GM23338 (cell line): ENCODE measurements at places on chromosomes 1 and 21. TPM values are rescaled to one million over a fixed set of nuclear protein-coding genes. Genes with fewer than 3 reads are reported as not detected.
A peak's percentile ranks its signal among the peaks of the same experiment; 100 is the strongest.

DNA sequence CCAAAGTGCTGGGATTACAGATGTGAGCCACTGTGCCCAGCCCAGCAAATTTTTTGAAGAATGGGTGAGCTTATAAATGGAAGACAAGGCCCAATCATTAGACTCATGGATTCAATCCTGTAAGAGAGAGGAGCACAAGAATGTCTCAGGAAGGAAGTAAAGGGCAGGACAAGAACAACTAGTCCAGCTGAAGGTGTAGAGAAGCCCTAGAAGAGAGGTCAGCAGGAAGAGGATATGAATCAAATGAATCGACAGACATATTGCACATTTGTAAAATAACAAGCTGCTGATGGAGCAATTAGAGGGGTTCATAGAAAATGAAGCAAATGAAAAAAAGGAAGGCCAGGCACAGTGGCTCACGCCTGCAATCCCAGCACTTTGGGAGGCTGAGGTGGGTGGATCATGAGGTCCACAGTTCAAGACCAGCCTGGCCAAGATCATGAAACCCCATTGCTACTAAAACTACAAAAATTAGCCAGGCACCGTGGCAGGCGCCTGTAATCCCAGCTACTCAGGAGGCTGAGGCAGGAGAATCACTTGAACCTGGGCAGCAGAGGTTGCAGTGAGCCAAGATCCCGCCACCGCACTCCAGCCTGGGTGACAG is 74.9 kb downstream of the MIS18A start:
- no peak for DNase-seq
- no peaks in the 10 kb centered on the region for H3K4me1 ChIP-seq
- no peak overlapping the region for H3K27ac ChIP-seq
- H3K27me3 ChIP-seq: no peaks in the 10 kb centered on the region

DNA sequence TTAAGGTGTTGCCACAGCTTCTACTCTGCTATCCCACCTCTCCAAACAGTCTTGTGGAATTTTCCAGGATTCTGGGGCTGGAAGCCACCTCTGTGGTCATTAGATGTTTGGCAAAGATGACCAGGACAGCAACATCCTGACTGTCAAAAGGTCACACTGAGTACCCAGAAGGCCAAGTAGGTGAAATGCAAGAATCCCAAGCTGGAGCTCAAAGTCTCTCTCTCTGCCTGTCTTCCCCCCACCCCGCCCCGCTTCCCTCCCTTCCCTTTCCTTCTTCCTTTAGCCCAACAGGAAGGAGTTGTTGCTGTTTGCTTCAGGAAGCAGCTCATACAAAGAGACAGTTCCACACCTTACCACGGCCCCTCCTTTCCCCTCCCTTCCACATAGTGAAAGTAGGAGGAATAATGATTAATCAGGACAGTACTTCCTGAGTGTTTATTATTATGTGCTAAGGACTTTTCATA is 75.6 kb upstream of the SLC2A1 start:
- no peak overlapping the region for H3K27ac ChIP-seq
- no peaks in the 10 kb centered on the region for H3K36me3 ChIP-seq
- no peaks in the 10 kb centered on the region for H3K27me3 ChIP-seq

- no peak for DNase-seq
- H3K4me1 ChIP-seq: peaks cover 20% of the 10 kb centered on the region
- H3K36me3 ChIP-seq: peaks cover 3% of the 10 kb centered on the region; the same call in 1 of the 2 replicates
- H3K27me3 ChIP-seq: peaks cover 6% of the 10 kb centered on the region; the same call in 1 of the 2 replicates
- no peak overlapping the region for H3K4me3 ChIP-seq
Observed at GRCh38 chr1:26237230-26237966, 3.4 kb downstream of the CEP85 start.

DNA sequence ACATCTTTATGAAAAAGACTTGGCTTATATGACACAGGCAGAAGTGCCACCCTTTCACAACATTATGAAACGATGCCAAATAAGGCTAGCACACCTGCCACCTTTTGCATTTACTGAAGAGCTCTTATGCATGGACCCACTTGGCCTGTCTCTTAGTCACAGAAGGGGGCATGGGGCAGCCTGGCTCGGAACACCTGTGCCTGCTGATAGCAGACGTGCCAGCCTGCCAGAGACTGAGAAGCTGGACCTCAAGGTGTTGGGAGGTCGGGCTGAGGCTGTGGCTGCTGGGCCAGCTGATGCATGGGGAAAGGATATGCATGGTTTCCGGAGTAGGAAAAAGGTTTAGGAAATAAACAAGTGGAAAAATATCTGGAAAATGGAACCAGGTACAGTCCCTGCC is 21.5 kb downstream of the RCAN1 start:
- H3K27me3 ChIP-seq: no peaks in the 10 kb centered on the region
- no peaks in the 10 kb centered on the region for H3K36me3 ChIP-seq
- H3K4me3 ChIP-seq: no peak overlapping the region
- no peak for DNase-seq
- peaks cover 3% of the 10 kb centered on the region; the same call in 1 of the 2 replicates for H3K4me1 ChIP-seq

GRCh38 chr1:218779341-218780100 is 394.2 kb upstream of the LYPLAL1 start:
- H3K27me3 ChIP-seq: no peaks in the 10 kb centered on the region
- H3K36me3 ChIP-seq: no peaks in the 10 kb centered on the region
- H3K4me1 ChIP-seq: peaks cover 8% of the 10 kb centered on the region
- no peak overlapping the region for H3K4me3 ChIP-seq

GRCh38 chr1:42992054-42992571 is 33.4 kb upstream of the SLC2A1 start:
- H3K27me3 ChIP-seq: no peaks in the 10 kb centered on the region
- no peak overlapping the region for H3K4me3 ChIP-seq
- H3K4me1 ChIP-seq: peaks cover 8% of the 10 kb centered on the region; the same call in 1 of the 2 replicates
- DNase-seq: no peak
- H3K36me3 ChIP-seq: no peaks in the 10 kb centered on the region

GRCh38 chr1:89918127-89918793 is 76.7 kb upstream of the ZNF326 start:
- H3K4me1 ChIP-seq: peaks cover 38% of the 10 kb centered on the region
- DNase-seq: no peak
- H3K27me3 ChIP-seq: no peaks in the 10 kb centered on the region
- H3K27ac ChIP-seq: peak overlapping the region; percentile 70

- no peak overlapping the region for H3K4me3 ChIP-seq
- no peaks in the 10 kb centered on the region for H3K27me3 ChIP-seq
- H3K27ac ChIP-seq: no peak overlapping the region
- no peak for DNase-seq
- no peaks in the 10 kb centered on the region for H3K4me1 ChIP-seq
Observed at GRCh38 chr1:221557013-221557412, 184.9 kb downstream of the DUSP10 start.

- H3K4me3 ChIP-seq: peak overlapping the region; percentile 79
- no peak overlapping the region for H3K27ac ChIP-seq
- DNase-seq: peak; percentile 98
- peaks cover 25% of the 10 kb centered on the region for H3K4me1 ChIP-seq
- H3K27me3 ChIP-seq: peaks cover 26% of the 10 kb centered on the region
Observed at GRCh38 chr1:233326811-233327650, 493 bp upstream of the MAP3K21 start.

DNA sequence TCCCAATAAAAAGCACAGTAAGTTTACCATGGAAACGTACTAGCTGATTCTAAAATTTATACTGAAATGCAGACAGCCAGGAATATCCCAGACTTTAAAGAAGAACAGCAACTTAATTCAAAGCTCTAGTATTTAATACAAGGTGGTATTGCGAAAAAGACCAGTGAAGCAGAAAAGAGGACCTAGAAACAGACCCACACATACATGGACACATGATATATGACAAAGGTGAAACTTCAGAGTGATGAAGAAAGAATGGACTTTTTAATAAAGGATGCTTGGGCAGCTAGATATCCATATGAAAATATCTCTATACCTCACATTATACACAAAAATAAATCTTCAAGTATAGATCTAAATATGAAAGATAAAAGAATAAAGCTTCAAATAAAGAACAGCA is 62.6 kb downstream of the COP1 start:
- H3K4me3 ChIP-seq: no peak overlapping the region
- H3K36me3 ChIP-seq: no peaks in the 10 kb centered on the region; the same call in 1 of the 2 replicates
- no peak overlapping the region for H3K27ac ChIP-seq

DNA sequence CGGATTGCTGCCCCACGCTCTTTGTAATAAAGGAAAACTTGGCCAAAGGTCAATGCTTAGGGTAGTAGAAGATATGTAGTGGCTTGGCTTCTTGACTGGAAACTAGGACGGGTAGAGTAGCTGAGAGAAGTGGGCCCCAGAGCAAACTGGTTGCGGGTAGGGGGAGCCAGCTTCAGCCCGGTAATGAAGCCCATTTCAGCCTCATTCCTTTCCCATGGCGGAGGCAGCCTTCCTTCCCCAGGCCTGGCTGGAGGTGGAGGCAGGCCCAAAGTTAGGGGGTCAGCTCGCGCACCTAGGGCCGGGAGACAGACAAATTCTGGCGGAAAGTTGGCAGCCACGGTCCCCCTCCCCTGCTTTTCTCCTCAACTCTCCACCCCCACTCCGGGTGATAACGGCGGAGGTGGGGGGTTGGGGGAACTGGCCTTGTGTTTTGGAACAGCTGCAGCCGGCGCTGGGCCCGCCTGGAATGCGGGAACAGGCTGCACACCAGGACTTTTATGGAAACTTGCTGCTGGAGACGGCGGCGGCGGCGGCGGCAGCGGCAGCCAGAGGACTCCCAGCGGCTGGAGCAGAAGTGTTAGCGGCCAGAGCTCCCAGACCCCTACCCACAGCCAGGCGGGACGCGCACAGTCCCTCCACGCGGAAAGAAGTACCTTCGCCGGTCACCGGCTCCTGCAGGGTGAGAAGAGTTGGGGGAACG is at the start of gene NEXN:
TSS of gene NEXN (plus strand) at position 544 of the 700 bp plus-strand sequence. CDS start 27,483 bp downstream, outside the sequence.
- H3K27me3 ChIP-seq: no peaks in the 10 kb centered on the region
- H3K4me1 ChIP-seq: peaks cover 16% of the 10 kb centered on the region
- H3K36me3 ChIP-seq: no peaks in the 10 kb centered on the region
- DNase-seq: peak; percentile 88
- peak within 1 kb of the TSS; percentile 85 for H3K4me3 ChIP-seq

- H3K36me3 ChIP-seq: no peaks in the 10 kb centered on the region
- H3K4me1 ChIP-seq: peaks cover 16% of the 10 kb centered on the region
- H3K27ac ChIP-seq: no peak within 1 kb of the TSS
- peak within 1 kb of the TSS; percentile 70 for H3K4me3 ChIP-seq
- H3K27me3 ChIP-seq: peaks cover 42% of the 10 kb centered on the region
Observed at GRCh38 chr1:154404984-154405746, at the start of gene IL6R. Gene IL6R, plus strand, starts transcription at chr1:154405343. Its CDS starts 287 bp downstream, at chr1:154405630.

- no peak overlapping the region for H3K27ac ChIP-seq
- peaks cover 16% of the 10 kb centered on the region for H3K4me1 ChIP-seq
- no peak for DNase-seq
- H3K36me3 ChIP-seq: no peaks in the 10 kb centered on the region
- H3K4me3 ChIP-seq: no peak overlapping the region
Observed at GRCh38 chr1:228989176-228989575, 253.9 kb downstream of the RHOU start.

- H3K4me3 ChIP-seq: no peak overlapping the region
- no peaks in the 10 kb centered on the region for H3K27me3 ChIP-seq
Observed at GRCh38 chr1:87243573-87243972, 85.1 kb upstream of the LMO4 start.

GRCh38 chr1:67570486-67571143 is 114.4 kb upstream of the GADD45A start:
- H3K27me3 ChIP-seq: no peaks in the 10 kb centered on the region
- H3K36me3 ChIP-seq: no peaks in the 10 kb centered on the region
- no peak overlapping the region for H3K27ac ChIP-seq
- H3K4me3 ChIP-seq: no peak overlapping the region

GRCh38 chr1:2284932-2285331 is 56.8 kb downstream of the SKI start:
- H3K27me3 ChIP-seq: no peaks in the 10 kb centered on the region
- DNase-seq: no peak
- H3K36me3 ChIP-seq: no peaks in the 10 kb centered on the region
- H3K4me1 ChIP-seq: peaks cover 14% of the 10 kb centered on the region
- H3K4me3 ChIP-seq: no peak overlapping the region
- 0 out of 2 replicates have a peak overlapping the region, but pooled peaks have one; percentile 32 for H3K27ac ChIP-seq

DNA sequence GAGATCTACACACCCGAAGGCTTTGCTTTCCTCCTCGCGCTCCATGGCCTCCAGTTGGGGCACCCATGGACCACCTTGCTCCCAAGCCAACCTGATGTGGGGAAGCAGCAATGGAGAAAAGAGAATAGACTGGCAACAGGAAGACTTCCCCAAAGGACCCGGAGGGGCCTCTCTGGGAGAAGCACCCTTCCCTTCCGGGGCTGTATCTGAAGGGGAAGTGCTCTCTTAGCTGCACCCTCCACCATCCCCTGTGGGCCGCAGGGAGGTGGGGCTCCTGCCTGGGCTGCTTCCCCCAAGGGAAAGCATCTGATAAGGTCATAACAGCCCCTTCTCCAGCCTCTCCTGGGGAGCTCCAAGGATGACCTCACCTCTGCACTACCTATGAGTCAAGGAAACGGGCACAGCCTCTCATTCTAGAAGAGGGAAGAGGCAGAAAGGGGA is 100.2 kb downstream of the RIPK4 start:
- H3K4me3 ChIP-seq: no peak overlapping the region
- no peaks in the 10 kb centered on the region for H3K4me1 ChIP-seq
- H3K27me3 ChIP-seq: no peaks in the 10 kb centered on the region

DNA sequence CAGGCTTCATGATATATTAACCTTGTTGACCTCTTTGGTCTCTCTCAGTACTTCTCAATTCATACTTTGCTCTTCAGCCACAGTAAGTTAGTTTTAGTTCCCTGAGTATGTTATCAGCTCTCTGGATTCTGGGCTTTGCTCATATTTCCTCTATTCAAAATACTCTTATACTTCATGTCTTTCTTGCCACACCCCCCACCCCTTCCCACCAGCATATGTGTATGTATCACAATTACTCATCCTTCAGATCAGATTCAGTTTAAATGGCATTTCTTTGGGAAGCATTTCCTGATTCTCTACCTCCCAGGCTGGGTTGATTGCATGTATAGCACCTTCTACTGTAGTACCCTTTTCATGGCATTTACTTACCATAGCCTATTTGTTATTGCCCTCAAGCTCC is 28.3 kb downstream of the SLC30A7 start:
- DNase-seq: no peak
- H3K36me3 ChIP-seq: peaks cover 20% of the 10 kb centered on the region; the same call in 1 of the 2 replicates
- H3K4me1 ChIP-seq: no peaks in the 10 kb centered on the region
- no peak overlapping the region for H3K27ac ChIP-seq
- H3K4me3 ChIP-seq: no peak overlapping the region
- no peaks in the 10 kb centered on the region for H3K27me3 ChIP-seq

DNA sequence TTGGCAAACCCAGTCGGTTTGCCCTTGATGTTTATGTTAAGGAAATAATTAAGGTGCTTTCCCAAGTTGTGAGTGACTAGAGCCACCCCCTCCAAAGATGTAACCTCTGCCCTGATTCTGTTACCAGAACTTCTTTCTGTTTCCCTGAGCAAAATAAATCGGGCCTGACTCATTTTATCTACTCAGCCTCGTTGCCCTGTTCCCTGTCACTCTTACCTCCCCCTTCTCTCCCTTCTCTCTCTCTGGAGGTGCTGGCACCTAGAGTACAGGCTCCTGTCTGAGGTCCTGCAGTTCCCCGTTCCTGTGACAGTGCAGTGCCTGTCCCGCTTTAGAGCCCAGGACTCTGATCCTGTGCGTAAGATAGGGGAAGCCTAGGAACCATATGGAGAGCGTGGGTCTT is 35.4 kb downstream of the CXADR start:
- peaks cover 19% of the 10 kb centered on the region for H3K4me1 ChIP-seq
- DNase-seq: no peak
- no peak overlapping the region for H3K4me3 ChIP-seq
- H3K27ac ChIP-seq: no peak overlapping the region
- no peaks in the 10 kb centered on the region for H3K27me3 ChIP-seq

CA6 gene
- total RNA-seq: not detected in 2 replicates

GJA8 gene
- total RNA-seq: not detected in 2 replicates

A3GALT2 gene
- not detected in 2 replicates for total RNA-seq

OR2L8 gene
- not detected in 2 replicates for total RNA-seq

SPRR5 gene
- not detected in 2 replicates for total RNA-seq

RPTN gene
- total RNA-seq: not detected in 2 replicates

ADAMTS5 gene
- 0.21 and 0.47 TPM in 2 replicates for total RNA-seq

TTC22 gene
- total RNA-seq: 1.7 and 2.5 TPM in 2 replicates

TIE1 gene
- 1.5 and 2.3 TPM in 2 replicates for total RNA-seq

ATP1A1 gene
- total RNA-seq: 174 and 202 TPM in 2 replicates

RPE65 gene
- total RNA-seq: not detected in 2 replicates

TRPM2 gene
- 0.83 and 2.0 TPM in 2 replicates for total RNA-seq

HSD3B1 gene
- total RNA-seq: not detected in 2 replicates

CASZ1 gene
- 6.1 and 6.7 TPM in 2 replicates for total RNA-seq

RHBG gene
- total RNA-seq: 1.6 and 1.7 TPM in 2 replicates

ABCG1 gene
- 4.4 and 7.3 TPM in 2 replicates for total RNA-seq
